ENCODE measurements at places on chromosomes 4 and X. TPM values are rescaled to one million over a fixed set of nuclear protein-coding genes. Genes with fewer than 3 reads are reported as not detected.
A peak's percentile ranks its signal among the peaks of the same experiment; 100 is the strongest.

DNA sequence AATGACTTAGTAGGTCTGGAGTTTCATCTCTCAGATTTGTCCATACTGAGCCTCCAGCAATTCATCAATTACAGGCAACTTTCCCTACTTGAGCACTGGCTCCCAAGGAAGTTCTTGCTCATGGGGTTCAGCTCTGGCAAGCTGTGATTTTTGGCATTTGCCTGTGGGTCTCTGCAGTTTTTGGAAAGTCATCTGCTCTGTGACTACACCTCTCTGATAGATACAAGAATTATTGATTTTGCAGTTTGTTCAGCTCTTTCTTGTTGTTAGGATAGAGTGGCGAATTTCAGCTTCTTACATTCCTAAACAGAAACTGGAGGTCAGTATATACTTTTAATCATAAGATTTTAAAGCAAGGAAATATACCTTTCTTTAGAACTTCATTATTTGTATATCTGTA is 209.7 kb upstream of the NPY2R start:
- no peak for DNase-seq

- no peak for DNase-seq
Observed at GRCh38 chrX:101427954-101428353, 19.9 kb downstream of the HNRNPH2 start.

The RBM10 gene
- 27.6 TPM for polyA plus RNA-seq

The SOX3 gene
- not detected for polyA plus RNA-seq

The VCX3A gene
- not detected for polyA plus RNA-seq

The TAF7L gene
- 0.01 TPM for polyA plus RNA-seq

- no peak for DNase-seq
Observed at GRCh38 chr4:112284662-112285411, 867 bp downstream of the TIFA start.

- no peak for DNase-seq
Observed at GRCh38 chrX:108298165-108298602, 140.0 kb downstream of the COL4A6 start.

GRCh38 chr4:142548491-142548890 is 297.6 kb downstream of the INPP4B start:
- no peak for DNase-seq

GRCh38 chr4:88702782-88703181 is 5.2 kb upstream of the NAP1L5 start:
- no peak for DNase-seq

GRCh38 chrX:71870208-71871098 is 40.2 kb upstream of the NHSL2 start:
- no peak for DNase-seq

- no peak for DNase-seq
Observed at GRCh38 chr4:37124800-37125199, 119.7 kb upstream of the NWD2 start.

The ATP2B3 gene
- not detected for polyA plus RNA-seq

The RTL3 gene
- 0.01 TPM for polyA plus RNA-seq

DNA sequence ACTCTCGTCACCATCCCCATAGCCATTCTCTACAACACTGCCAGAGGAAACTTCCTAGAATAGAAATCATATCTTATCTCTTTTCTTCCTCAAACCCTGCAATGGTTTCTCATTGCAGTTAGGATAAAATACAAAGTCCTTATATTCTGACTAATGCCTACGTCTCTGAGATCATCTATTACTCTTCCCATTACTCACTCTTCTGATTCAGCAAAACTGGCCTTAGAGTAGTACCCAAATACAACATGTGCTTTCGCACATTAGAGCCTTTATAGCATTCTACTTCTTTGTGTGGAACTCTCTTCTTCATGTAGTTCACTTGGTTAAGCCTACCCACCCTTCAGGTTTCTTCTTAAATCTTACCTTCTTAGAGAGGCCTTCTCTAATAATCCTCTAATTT is 28.0 kb downstream of the LHFPL1 start:
- no peak for DNase-seq

DNA sequence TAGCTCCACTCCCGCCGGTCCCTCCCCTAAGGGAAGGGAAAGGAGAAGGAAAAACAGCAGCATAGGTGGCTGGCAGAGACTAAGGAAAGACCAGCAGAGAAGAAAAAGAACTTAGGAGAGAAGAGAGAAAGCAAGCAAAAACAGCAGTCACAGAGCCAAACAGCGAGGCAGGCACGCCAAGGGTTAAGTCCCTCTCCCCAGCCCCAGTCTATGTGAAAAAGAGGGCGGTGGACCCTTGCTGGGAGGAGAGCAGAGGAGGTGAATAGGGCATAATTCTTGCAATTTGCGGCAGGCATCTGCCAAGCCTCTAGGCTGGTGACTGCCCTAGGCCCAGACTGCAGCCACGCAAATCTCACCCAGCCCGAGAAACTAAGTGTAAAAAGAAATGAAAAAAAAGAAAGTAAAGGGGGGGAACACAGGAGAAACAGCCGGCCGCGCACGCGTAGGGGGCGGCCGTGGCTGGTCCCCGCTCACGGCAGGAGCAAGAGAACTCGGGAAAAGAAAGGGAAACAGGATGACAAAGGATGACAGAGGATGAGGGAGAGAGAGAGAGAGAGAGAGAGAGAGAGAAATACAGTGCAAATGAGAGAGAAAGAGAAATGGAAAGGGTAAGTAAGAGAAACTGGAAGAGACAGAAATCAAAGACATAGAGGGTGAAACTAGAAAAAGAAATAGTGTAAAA is 48.6 kb downstream of the MAGEA9 start:
- DNase-seq = no peak

GRCh38 chr4:687048-687970 is 1.6 kb downstream of the SLC49A3 start:
- DNase-seq = peak; percentile 89

DNA sequence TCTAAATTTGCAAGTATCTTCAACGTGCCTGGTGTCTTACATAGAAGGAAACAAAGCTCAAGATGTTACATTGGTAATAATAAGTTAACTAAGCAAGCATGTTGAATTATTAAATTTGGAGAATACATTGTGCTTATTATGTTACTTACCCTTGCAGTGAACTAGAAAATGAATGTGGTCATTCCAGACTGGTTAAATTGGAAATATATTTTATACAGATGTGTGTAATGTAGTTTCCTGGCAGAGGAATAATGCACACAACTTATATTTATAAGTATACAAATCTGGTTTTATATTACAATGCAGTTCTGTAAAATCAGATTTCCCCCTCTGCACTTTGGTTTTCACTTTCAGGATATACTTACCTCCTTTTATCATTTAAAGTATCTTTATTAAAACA is 159.9 kb upstream of the SLIT2 start:
- DNase-seq = no peak

DNA sequence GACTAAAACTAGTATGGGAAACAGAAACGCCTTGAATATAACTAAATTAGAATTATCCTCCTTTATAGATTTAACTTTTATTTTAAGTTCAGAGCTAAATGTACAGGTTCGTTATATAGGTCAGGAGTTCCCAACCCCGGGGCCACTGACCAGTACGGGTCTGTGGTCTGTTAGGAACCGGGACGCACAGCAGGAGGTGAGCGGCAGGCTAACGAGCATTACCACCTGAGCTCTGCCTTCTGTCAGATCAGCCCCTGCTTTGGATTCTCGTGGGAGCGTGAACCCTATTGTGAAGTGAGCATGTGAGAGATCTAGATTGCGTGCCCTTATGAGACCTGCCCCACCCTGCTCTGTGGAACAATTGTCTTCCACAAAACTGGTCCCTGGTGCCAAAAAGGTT is 51.0 kb downstream of the FAT4 start:
- no peak for DNase-seq

DNA sequence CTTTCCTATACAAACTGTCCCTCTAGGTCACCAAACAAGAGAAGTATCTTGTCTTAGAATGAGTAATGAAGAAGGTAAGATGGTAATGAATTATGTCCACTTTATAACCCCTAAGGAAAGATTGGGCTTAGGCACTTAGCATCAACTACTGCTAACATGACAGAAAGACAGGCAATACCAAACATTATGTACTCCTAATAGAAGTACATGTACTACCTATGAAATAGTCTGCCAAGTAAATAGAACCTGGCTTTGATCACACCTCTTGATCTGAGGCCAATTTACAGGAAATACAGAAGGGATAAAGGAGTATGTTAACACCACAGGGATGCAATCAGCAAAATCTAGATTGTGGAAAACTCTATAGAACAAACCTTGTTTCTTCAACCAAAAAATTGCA is 14.1 kb upstream of the PCYT1B start:
- DNase-seq = no peak

GRCh38 chr4:104424989-104425388 is 69.7 kb downstream of the CXXC4 start:
- DNase-seq = no peak

DNA sequence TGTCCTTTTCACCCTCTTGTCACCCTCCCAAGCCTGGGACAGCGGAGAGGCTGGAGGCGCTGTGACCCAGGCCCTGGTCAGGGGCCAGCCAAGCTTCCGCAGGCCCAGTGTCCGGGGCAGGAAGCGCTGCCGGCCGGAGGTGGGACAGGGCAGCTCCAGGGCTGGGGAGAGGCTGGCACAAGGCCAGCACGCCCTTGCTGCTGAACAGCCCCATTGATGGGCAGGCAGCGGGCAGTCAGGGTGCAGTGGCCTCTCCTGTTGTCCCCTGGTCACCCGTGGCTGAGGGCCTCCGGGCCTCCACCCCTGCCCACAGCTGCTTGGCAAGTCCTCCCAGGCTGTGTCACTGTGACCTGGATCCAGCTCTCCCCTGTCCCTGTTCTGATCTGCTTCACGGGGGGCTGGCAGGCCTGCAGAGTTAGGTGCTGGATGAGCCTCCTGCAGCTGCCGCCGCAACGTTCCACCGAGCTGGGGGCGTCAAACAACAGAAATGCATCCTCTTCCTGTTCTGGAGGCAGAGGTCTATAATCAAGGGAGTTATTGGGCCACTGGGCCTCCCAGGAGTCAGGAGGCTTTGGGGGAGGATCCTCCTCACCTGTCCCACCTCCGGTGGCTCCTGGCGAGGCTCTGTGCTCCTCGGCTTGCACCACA is 107.9 kb downstream of the PSAPL1 start:
- DNase-seq = no peak

The STBD1 gene
- polyA plus RNA-seq = 17.9 TPM

The RBMXL3 gene
- not detected for polyA plus RNA-seq

The PCDH19 gene
- 0.29 TPM for polyA plus RNA-seq

- DNase-seq = no peak
Observed at GRCh38 chr4:62260254-62260653, 1060.1 kb downstream of the ADGRL3 start.

- DNase-seq = no peak
Observed at GRCh38 chr4:1550122-1551070, 133.7 kb downstream of the FAM53A start.

- no peak for DNase-seq
Observed at GRCh38 chr4:177483271-177483670, 41.0 kb upstream of the AGA start.

DNA sequence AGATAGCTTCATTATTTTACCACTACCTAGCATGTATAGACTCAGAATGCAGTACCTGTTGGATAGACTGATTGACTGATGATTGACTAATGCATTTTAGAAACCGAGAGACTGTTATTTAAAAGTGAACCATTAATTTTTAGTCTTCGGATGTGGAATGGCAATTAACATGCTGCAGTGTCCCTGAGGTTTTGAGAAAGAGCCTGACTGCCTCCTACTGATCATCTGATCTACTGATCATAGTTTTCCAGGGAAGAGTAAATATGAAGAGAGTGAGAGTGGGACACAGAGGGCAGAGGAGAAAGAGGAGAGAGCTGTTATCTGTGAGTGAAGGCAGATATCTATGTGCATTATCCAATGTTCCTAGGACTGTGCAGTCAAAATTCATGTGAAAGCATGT is 764.7 kb downstream of the TRIML1 start:
- DNase-seq = no peak

DNA sequence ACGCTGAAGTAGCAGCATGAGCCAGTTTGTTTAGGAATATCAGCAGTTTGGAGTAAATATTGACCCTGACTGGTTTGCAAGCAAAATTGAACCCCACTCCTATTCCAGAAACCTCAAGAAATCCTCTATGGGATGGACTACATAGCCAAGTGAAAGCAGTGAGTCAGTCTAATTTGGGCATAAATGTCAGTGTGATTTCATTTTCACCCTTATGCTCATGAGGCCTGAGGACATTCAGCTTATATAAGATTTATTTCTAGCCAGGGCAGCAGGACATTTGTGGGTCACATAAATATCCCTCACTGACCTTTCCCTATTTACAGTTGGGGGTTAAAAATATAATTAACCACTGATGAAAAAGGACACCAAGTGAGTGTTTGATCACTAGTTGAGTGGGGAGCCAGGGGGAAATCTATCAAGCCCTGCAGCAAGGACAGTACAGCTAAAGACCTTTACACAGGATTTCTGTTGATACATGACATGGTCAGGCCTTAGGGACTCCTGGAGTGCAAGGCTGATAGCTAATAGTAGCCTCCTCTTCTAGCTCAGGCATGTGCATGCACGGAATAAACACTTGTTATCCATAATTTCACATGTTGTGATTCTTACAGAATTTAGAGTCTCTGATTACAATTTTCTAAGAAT is 996.9 kb upstream of the GRIA3 start:
- DNase-seq = no peak

The CDS1 gene
- polyA plus RNA-seq = 0.66 TPM

The SOD3 gene
- polyA plus RNA-seq = 31.9 TPM

The KLB gene
- 0.19 TPM for polyA plus RNA-seq

The PABPC4L gene
- 0.42 TPM for polyA plus RNA-seq

The CTAG1A gene
- polyA plus RNA-seq = not detected

DNA sequence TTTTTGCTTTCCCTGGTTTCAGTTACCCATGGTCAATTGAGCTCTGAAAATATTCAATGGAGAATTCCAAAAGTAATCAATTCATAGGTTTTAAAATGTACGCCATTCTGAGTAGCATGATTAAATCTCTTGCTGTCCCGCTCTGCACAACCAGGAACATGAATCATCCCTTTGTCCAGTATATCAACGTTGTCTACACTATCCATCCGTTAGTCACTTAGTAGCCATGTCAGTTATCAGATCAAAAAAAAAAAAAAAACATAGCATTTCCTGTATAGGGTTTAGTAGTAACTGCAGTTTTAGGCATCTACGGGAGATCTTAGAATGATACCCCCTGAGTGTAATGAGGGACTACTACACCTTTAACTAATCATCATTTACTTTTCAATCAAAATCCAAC is 15.1 kb downstream of the LAMP2 start:
- DNase-seq = no peak

GRCh38 chr4:113893546-113893945 is 85.9 kb downstream of the ARSJ start:
- no peak for DNase-seq

The NUDT11 gene
- polyA plus RNA-seq = not detected

The RPL34 gene
- polyA plus RNA-seq = 3,315 TPM

GRCh38 chr4:126591583-126591982 is 1041.2 kb upstream of the INTU start:
- DNase-seq = no peak

DNA sequence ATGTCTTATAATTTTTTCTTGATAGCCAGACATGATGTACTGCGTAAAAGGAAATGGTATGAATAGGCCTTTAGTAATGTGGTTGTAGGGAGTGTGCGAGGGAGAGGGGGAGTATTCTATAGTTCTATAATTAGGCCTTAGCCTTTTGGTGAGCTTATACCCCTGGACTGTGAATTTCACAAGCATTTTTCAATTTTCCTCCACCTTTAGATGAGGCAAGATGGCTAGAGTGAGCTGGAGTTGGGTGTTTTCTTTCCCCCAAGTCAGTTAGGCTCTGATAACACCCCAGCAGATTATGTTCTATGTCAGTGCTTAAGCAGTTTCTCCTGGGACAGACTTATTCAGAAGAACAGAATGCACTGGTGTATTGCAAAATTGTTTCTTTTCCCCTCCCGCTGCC is 210.2 kb upstream of the NPY2R start:
- DNase-seq = no peak

GRCh38 chr4:53185869-53186585 is 179.8 kb downstream of the SCFD2 start:
- no peak for DNase-seq

The PF4V1 gene
- not detected for polyA plus RNA-seq

Measured in heart right ventricle (tissue), 16 donors.